ENCODE measurements at places on chromosomes 1 and 21.

DNA sequence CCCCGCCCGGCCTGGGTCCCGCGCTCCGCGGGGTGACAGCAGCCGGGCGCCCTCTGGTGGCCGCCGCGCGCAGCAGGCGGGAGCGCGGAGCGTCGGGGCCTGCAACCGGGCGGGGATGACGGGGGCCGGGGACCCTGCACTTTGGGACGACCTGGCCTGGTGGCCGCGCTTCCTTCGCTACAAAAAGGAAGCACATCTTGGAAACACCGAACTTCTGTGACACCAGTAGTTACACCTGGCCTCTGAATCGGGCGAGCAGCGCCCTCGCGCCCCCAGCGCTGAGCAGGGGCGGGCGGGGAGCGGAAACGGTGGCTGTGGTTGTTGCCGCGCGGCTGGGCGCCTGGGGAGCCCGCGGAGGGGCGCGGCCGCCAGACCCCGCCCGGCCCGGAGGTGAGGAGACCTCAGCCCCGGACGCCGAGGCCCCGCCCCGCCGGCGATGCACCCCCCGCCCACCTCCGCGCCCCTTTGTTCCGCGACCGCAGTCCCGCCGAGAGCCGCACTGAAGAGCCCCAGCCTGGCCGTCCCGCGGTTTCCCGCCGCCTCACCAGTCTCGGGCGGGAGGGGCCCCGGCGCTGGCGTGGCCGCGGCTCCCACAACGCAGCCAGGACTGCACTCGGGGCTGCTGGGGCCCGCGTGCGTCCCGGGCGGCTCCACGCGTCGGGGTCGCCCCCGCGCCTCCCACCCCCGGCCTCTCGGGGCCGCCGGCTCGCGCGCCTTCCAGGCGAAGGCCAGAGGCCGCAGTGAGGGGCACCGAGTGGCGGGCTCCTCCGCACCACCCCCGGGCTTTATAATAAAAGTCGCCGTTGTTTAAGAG is 59.3 kb downstream of the H3-3A start:
- peak; percentile 76 for DNase-seq

GRCh38 chr1:23664837-23665795 is 26.5 kb upstream of the RPL11 start:
- peak; percentile 12 for DNase-seq

GRCh38 chr1:171948511-171948910 is 107.2 kb downstream of the DNM3 start:
- DNase-seq, result no peak

DNA sequence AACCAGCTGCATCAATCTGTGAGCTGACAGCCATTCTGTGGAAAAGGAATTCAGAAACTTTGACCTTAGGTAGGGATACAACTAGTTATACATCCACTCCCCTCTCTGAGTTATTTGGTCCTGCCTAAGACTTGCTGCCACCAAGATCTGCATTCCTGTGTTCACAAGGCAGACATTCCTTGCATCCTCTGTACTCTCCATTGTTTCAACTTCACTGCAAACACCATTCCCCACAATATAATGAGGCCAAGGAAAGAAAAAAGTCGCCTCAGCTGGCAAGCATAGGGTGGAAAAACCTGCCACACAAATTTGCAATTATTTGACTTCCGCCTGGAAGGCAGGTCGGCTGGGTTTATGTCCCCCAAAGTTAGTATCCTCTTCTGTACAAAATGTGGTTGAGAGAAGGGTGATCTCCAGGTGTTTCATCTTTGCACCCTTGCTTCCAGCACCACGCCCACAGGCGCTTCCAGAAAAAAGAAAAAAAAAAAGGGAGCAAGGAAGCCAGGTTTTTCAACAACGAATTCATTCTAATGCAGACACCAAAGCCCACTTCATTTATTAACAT is 676 bp upstream of the CTTNBP2NL start:
- DNase-seq, result no peak

GRCh38 chr1:238279694-238280380 is 389.1 kb upstream of the ZP4 start:
- no peak for DNase-seq

DNA sequence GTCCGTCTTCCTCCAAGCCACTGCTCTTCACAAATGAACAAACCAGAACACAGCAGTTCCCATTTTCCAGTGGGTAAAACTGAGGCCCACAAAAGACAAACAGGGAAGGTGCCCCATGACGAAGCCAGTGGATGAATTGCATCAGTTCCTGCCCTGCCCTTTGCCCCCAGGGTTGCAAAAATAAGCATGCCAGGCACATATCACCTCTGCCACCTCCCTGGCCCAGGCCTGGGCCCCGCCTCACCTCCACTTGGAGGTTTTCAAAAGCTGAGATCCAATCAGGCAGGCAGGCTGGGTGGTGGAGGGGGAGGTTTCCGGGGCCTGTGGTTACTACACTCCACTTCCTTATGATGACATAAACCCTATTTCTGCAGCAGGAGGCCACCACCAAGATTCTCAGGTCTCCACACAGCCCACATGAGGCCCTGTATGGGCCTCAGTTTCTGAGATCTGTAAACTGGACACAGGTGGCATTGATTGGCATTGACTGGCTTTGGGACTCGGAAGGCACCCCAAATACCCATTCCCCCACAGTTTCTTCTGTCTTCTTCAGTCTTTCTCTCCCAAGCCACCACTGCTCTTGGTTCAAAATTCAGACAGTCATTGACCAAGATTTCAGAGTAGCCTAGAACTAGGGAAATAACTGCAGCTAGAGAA is 4.1 kb downstream of the KIF21B start:
- DNase-seq, result no peak

- no peak for DNase-seq
Measured at GRCh38 chr1:12541274-12542137, 76.5 kb downstream of the DHRS3 start.

DNA sequence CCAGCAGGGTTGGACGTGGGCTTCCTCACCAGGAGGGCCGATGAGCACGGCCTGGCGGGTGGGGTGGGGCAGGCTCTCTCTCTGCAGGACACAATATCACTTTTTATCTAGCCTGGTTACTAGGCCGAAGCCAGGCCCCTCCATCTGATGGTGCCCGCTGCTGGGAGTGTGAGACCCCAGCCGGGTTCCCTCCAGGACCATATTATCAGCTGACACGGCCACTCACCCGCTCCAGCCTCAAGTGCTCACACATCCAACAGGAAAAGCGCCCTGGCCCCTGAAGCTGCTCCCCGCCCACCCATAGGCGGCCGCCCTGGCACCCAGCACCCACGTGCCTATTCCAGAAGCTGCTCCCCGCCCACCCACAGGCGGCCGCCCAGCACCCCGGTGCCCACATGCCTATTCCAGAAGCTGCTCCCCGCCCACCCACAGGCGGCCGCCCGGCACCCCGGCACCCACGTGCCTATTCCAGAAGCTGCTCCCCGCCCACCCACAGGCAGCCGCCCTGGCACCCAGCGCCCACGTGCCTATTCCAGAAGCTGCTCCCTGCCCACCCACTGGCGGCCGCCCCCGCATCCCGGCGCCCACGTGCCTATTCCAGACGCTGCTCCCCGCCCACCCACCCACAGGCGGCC is 5.0 kb downstream of the SLC19A1 start:
- no peak for DNase-seq

DNA sequence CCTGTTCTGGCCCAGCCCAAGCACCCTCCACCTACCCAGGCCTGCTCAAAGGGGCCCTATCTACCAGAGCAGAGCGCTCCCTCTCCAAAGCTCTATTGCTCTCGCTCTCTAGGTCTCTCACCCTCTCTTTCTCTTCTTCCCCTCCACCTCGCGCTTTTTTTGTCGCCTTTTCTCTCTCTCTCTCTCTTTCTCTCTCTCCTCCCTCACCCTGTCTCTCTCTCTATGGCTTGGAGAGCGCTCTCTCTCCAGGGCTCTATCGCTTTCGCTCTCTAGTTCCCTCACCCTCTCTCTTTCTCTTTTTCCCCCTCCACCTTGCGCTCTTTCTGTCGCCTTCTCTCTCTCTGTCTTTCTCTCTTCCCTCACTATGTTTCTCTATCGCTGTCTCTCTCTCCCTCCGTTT is 3.4 kb upstream of the ZNF678 start:
- no peak for DNase-seq

GRCh38 chr1:11600836-11601235 is 53.4 kb downstream of the FBXO2 start:
- DNase-seq, result no peak

GRCh38 chr1:152858062-152858461 is 1.7 kb upstream of the LCE7A start:
- DNase-seq, result no peak

DNA sequence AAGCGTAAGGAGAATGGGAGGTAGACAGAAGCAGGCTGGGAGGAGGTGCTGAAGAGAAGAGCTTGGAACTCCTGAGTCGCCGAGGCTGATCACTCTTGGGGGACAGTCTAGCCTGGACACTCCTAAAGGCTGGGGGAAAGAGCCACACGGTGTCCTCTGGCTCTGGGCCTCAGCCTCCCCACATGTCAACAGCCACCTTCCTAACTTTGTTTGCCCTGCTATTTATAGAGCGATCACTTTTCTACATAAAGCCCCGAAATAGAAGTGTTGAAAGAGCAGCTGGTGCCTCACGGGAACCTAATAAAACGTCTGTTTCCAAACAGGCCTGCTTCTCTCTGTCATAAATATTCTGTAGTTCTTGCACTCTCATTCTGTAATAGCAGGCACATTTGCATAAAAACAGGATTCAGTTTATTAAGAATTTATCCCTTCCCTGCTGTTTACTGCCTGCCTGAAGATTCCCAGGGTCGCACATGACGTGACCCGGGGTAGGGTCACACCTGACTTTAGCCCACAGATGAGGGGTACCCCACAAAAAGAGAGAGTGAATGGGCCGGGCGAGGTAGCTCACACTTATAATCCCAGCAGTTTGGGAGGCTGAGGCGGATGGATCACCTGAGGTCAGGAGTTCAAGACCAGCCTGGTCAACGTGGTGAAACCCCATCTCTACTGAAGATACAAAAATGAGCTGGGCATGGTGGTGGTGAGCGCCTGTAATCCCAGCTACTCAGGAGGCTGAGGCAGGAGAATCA is 212.5 kb downstream of the TOMM20 start:
- peak; percentile 57 for DNase-seq

DNA sequence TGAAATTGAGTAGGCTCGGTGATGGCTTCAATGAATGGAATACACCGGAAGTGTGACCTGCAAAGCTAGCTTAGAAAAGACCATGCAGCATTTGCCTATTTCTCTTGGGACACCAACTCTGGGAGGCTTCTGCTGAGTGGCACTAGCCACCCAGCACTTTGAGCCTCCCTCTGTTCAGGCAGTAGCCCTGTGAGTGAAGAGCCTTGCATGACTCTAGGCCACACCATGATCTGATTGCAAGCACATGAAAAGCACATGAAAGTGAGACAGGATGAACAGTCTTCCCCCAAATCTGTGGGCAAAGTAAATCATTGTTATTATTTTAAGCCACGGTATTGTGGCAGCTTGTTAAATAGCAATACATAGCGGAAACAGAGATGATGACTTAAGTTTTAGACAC is 2.8 kb downstream of the CD48 start:
- DNase-seq, result no peak

DNA sequence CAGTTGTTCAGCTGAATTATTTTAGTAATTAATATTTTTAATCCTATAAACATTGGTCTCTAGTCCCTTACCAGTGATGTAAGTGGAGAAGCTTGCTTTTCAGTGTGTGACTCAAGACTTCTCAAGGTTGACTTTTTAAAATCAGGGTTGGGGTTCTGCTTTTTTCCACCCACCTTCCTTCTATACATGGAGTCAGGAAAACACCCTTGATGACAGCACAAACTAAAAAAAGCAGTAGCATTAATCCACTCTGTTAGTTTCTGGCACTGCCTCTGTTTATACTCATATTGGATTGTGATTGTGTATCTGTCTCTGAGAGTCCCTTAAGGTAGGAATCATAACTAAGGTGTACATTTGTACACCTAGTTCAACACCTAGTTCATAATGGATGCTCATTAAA is 8.3 kb upstream of the PLEKHO1 start:
- no peak for DNase-seq

DNA sequence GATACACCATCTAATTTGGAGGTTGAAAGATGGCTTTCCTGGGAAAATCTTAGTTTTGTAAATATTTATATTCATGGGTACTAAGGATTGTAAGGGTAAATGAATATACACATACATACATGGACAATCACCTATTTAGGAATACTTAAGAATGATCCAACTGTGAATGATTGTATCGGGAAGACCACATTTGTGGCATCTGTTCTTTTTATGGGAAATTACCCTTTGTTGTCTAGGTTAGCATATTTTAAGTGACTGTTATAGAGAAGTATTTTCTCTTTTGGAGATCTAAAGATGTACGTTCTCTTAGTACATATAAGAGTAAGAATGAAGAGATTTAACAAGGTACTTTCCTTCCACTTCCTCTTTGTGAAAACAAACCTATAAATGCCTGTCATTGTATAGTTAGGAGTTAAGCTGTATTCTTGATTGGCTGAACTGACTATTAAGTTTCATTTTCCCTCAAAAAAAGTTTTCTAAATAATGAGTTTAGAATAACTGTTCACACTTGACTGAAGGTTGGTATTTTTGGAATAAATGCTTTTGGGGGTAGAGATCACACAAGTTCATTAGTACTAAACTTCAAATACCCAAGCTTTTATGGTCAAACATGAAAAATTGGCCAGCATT is 26.7 kb downstream of the SNX7 start:
- DNase-seq, result no peak

GRCh38 chr1:54315099-54315498 is 91.1 kb downstream of the SSBP3 start:
- no peak for DNase-seq

- DNase-seq, result no peak
Measured at GRCh38 chr1:93704052-93704451, 22.4 kb upstream of the BCAR3 start.

DNA sequence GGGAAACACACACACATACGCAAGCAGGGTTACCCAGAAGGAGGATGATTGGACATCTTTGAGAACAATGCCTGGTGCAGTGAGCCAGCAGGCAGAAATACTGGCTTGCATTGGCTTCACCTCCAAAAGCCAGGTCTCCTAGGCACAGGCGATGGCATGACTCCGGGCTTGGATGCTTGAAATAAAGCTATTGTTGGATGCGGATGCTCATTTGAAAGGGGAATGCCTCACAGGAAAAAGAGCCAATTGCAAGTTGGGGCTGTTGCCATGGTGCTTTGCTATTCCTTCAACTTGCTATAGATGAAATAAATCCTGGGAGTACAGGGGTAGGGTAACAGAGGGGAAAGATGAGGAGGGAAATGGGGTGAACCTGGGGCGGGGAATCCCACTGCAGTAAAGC is 180.7 kb upstream of the SGIP1 start:
- DNase-seq, result no peak

DNA sequence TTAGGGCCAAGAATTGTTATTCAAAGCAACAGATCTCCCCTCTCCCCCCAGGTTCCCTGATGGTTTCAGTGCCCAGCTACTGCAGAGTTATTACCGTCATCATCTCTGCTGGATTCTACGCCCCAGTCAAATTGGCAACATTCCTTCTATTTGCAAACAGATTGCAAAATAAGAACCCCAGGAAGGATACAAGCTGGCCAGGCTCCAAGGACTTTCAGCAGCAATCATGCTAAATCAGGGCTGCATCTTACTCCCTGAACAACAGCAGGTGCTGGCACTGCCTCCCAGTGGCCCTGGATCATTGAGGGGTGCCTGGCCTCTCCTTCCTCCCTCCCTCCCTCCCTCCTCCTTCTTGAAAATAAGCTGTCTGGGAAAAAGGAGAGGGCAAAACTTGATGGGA is 521.6 kb upstream of the BEND5 start:
- no peak for DNase-seq

GRCh38 chr21:32916522-32917099 is 109.1 kb upstream of the OLIG2 start:
- no peak for DNase-seq

- no peak for DNase-seq
Measured at GRCh38 chr1:21278860-21279845, 11.1 kb downstream of the ECE1 start.

GRCh38 chr1:87329051-87329525 is 408 bp downstream of the LMO4 start:
- peak; percentile 14 for DNase-seq

GRCh38 chr1:166087734-166088571 is 78.8 kb downstream of the FAM78B start:
- no peak for DNase-seq
